ENCODE measurements at places on chromosomes 7 and 10.

DNA sequence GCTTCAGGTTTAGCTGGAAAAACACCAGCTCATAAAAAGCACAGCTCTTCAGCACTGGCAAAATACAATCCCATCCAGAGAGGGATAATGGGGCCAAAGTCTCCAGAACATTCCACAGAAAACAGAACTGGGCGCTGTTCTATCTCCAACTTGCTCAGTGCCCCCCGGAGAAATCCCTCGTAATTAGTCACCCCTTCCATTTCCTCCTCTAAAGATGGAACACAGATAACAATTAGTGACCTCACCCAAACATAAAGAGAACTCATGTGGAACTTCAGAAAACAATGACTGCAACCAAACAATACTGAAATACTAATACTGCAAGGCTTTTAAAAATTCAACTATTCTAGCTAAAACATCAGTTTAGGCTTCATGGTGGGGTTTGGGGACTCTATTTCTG lies 46.3 kb downstream of the KIAA1549 start:
- DNase-seq: no peak

DNA sequence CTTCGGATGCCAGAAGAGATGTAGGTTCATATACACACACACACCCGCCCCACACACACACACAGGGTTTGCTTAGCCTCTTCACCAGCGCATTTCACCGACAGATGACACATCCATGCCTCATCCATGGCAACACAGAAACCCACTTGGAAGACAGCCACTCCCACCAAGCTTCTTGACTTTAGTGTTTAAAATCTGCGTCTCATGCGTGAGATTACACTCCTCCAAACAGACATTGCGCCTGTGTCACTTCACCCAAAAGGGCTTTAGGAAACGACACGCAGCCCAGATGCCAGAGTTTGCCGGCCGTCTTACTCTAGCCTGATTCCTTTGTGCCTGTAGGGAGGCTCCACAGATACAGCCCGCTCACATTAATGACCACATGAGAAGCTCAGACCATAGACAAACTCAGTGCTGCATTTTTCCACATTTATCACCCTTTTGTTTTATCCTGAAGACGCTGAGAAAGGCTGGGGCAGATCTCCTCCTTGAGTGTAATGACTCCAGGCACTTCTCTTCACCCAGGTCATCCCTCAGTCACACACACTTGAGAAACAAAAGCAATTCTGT lies 73.8 kb downstream of the DIP2C start:
- no peak for DNase-seq

DNA sequence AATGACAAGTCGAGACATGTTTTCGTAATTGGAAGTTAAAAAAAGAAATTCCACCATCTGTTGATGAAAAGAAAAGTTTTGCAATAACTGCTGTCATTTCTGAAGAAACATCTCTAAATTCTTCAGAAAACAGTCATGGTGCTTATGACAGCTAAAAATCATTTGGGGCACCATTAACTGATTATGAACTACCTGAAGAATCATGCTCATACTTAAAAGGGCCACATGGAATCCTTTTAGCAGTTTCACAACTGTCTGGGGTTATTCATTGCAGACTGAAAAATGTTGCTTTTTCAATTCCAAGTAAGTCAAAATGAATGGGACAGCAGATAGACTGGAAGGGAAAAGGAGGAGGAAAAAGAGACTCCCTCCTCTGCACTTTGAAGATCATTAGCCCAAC lies 134.2 kb downstream of the CHN2 start:
- no peak for DNase-seq

DNA sequence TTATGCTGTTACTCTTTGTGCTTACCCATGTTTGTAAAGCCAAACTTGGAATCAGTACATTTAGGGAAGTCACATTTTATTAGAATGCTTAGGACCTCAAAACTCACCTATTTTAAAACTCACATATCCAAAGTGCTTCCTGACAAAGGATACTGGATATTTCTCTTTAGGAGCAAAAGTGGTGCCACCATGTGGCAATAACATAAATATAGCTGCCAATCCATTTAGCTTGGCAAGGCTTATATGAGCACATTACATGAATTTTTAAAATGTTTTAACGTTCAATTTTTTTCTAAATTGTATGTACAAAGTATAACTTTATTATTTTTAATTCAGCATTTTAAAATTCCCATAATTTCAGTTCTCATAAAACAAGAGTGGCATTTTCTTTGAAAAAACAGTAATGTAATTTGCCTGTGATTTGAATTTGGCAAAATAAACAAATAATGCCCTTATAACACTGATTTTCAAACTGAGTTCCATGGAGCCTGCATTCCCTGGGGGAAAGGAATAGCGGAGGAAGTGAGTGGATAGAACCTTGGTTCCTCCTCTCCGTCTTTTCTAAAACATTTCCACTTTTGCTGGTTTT lies 75.4 kb downstream of the HDAC9 start:
- no peak for DNase-seq

DNA sequence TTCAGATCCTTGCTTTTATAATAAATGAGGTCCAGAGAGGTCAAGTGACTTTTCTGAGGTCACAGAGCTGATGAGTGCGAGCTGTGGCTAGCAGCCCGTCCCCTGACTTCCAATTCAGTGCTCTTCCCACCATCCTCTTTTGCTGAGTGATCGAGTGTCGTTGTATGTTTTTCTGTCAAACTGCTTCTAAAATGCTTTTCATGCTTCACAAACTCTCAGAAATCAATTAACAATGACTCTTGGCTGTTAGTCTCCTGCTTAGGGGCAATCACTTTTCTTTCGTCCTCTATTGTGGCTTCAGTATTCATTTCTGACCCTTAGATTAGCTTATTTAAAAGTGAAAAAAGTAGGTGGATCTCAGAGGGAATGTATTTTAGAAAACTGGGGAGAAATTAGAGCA lies 423.7 kb downstream of the DPP6 start:
- no peak for DNase-seq

- no peak for DNase-seq
Observed at GRCh38 chr7:90587766-90588165, 8.4 kb upstream of the CDK14 start.

DNA sequence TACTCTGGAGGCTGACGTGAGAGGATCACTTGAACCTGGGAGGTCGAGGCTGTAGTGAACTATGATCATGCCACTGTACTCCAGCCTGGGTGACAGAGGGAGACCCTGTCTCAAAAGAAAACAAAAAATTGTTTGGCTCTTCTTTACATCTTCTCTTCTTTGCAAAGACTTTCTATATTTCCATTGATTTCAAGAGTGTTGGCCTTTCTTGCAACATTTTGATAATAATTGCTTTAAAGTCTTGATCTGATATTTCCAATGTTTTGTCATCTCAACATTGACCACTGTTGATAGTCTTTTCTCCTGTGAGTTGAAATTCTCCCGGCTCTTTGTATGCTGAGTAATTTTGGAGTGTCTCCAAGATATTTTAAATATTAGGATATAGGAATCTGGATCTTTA lies 17.8 kb upstream of the CLDN4 start:
- DNase-seq: no peak

DNA sequence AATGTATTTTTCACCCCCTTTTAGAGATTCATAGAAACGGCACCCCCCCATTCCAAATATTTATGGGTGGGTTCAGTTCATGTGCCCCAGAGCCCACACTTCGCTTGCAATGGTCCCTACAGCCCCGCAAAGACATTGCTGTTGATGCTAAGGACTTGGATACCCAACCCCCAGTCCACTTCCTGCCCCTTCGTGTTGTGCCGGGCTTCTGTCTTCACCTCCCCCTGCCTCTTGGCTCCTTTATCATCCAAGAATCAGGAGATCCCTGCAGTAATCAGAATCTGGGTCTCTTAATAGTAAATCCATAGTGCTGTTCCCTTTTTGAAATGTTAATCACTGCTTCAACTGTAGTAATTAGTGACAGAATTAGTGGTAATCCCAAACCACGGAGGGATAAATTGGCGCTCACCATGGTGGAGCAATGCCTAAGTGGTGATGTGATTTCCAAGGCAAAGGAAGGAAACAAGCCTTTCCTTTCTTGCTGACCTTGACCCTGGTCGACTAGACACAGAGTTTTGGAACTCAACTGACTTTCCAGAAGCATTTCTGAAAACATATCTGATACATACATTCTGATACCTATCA lies 67.7 kb downstream of the HK1 start:
- no peak for DNase-seq
